ENCODE measurements at places on chromosomes 1 and 21.

DNA sequence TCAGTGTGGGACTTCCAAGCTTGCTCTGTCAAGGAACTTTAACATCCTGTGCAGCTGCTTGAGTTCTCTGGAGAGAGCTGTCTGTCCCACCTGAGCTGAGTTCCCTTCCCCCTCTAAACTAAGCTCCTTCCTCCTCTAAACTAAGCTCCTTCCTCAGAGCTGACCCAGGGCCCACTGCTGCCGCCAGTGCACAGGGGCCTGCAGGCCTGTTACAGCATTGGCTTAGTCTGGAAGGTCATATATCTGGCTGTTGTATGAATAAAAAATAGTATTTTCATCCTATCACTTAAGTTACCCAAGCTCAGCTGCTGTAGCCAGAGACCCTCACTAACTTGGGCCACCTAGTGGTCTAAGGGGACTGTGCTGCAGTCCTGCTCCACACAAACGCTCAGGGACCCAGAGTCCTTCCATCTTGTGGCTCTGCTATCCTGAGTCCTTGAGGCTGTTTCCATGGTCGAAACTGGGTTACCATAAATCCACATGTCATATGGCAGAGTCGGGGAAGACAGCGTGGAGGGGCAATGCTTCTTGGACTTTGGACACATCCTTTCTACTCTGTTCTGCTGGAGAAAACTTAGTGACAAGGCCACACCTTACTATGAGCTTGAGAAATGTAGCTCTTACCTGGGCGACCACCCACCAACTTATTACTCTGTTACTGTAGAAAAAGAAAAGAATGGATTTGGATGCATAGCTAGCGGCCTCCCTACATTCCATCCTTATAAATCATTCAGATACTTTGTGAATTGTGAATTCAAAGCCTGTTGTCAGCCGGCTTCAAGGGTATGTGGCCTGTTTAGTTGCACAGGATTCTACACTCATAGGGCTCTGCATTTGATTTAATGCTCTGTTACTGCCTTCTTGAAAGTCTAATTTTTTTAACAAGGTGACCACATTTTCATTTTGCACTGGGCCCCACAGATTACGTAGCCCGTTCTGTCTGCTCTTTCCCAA, 71.4 kb upstream of the GCLM start:
- DNase-seq, result peak; percentile 29

GRCh38 chr1:184056921-184057555, 5.5 kb downstream of the TSEN15 start:
- DNase-seq, result no peak

- no peak for DNase-seq
Measured at GRCh38 chr1:13754510-13755103, 54.6 kb downstream of the PRDM2 start.

DNA sequence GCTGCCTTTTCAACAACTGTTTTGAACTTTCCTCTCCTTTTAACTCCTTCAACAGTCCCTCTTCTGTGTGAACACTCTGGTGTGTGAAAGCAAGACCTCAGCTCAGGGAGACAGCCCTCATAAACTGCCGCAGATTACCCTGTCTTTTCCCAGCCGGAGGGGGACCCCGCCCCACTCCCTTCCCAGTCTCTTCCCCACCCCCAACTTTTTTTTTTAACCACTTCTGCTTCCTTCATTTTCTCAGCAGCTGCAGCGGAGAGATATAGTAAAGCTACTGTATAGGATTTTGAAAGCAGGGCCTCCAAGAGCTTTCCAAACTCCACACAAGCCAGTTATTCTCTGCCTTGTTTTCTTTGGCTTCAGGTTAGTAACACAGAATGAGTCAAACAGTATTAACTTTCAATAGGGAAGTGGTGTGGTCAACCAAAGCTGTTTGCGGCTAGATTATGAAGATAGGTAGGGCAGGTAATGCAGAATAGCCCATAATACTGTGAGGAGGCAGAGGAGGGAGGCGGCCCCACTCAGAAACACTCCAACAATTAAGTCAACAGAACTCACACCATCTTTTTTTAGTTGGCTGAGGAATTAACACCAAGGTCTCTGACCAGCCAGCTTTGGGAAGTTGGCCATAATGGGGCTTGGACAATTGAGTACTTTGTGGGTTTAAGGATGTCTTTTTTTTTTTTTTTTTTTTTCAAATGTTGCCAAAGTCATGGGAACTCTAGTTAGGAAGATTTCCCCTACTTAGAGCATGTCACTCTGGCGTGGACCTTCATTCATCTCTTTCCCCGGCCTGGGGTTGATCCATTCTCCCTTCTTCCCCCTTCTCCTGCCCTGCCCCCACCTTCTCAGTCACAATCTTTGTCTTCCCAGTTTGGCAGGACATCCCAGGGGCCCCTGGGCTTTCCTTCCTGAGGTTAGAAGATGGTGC, 177.0 kb downstream of the CLIC6 start:
- DNase-seq, result no peak

GRCh38 chr1:81430955-81431623, 369.6 kb upstream of the ADGRL2 start:
- no peak for DNase-seq

GRCh38 chr1:221845650-221846371, 103.9 kb upstream of the DUSP10 start:
- DNase-seq, result no peak

DNA sequence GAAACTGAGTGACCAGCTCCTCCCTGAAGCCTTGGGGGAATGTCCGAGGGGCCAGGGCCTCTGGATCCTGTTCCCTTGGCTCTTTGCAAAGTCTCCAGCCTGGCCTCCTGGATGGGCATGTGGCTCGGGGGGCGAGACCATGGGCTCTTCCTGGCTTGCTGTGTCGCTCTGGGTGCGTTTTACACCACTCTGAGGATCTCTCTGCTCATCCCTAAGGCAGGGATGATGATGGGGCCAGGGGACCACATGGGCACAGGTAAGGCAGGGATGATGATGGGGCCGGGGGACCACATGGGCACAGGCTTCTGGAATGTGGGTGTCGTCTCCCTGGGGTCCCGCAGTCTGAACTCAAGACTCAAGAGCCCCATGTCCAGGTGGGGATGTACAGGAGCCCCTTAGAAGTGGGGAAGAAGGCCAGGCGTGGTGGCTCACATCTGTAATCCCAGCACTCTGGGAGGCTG, 17.7 kb downstream of the TP73 start:
- no peak for DNase-seq

DNA sequence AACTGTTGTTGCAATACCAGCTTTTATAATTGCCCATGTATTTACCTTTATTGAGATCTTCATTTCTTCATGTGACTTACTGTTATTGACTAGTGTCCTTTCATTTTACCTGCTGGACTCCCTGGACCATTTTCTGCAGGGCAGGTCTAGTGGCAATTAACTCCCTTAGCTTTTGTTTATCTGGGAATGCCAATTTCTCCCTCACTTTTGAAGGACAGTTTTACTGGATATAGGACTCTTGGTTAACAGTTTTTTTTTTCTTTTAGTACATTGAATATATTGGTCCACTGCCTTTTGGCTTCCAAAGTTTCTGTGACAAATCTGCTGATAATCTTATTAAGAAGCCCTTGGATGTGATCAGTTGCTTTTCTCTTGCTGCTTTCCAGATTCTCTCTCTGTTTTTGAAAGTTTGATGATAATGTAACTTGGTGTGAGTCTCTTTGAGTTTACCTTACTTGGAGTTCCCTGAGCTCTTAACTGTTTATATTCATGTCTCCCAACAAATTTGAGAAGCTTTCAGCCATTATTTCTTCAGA, 56.9 kb downstream of the COL18A1 start:
- no peak for DNase-seq

- DNase-seq, result peak; percentile 21
Measured at GRCh38 chr1:107196973-107197562, 56.2 kb downstream of the NTNG1 start.

GRCh38 chr21:42799516-42799915, 79.8 kb downstream of the WDR4 start:
- DNase-seq, result no peak

- DNase-seq, result no peak
Measured at GRCh38 chr1:182845379-182845778, 6.2 kb downstream of the DHX9 start.

DNA sequence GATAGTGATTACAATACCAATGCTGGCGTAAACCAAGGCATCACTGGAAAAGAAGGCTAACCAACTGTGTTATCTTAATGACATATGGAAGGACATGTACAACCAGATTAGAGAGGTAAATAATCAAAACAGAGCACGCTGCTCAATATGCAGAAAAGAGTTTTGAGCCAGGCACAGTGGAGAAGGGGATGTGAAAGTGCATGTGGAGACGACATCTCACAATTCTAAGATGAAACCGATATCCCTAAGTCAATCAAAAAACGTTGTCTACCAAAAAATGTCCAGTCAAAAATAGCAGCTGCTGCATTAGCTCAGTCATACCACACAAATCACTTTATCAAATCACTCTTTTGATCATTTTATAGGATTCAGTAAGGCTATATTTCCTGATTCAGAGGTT, 116.3 kb upstream of the OLIG2 start:
- DNase-seq, result no peak

GRCh38 chr1:110310300-110310699, 28.9 kb upstream of the RBM15 start:
- no peak for DNase-seq

DNA sequence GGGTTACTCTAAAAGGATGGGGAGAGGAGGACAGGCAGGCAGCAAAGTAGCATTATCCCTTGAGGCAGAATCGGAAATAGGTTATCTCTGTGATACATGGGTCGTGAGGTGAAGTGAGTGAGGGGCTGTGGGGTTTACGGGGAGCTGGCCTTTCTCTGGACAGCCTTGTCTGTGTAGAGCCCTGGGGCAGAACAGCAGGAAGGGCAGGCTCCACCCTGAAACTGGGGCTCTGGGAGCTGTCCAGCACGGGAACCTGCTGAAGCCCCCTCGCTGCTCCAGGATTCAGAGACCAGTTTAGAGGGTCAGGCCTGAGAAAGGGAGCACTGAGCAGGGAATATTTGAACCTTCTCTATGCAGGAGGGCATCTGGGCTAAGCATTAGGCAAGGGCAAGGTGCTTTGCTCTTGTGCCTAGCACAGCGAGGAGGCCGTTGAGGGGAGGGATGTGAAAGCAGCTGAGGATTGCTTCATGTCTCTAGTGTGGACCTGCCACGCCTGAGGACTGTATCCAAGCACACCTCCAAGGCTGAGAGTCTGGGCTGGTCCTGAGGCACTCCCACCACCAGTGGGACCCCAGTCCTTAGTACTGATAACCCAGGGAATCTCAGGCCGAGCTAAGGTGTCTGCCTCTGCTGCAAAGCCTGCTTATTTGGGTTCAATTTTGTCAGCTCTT, 55.8 kb downstream of the NAV1 start:
- no peak for DNase-seq

DNA sequence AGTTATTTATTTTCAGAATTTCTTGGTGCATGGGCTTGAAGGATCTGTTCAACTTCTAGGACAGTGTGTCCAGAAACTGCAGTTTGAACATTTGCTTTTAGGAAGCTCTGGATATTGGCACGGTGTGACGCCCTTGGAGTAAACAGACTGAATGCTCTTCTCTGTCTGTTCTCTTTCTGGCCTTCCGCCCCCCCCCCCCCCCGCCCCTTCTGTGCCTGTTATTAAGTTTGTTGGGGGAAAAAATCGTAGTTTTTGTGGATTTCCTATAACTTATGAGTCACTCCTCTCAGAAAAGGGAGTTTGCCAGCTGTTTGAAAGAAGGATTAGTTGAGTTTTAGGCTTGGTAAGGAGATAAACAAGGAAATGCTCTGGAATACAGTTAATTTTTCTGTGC, 1.2 kb downstream of the KCTD3 start:
- DNase-seq, result peak; percentile 17

- DNase-seq, result no peak
Measured at GRCh38 chr1:116201911-116202310, 90.7 kb downstream of the MAB21L3 start.

- DNase-seq, result no peak
Measured at GRCh38 chr1:204483791-204484190, 10.8 kb downstream of the PIK3C2B start.

DNA sequence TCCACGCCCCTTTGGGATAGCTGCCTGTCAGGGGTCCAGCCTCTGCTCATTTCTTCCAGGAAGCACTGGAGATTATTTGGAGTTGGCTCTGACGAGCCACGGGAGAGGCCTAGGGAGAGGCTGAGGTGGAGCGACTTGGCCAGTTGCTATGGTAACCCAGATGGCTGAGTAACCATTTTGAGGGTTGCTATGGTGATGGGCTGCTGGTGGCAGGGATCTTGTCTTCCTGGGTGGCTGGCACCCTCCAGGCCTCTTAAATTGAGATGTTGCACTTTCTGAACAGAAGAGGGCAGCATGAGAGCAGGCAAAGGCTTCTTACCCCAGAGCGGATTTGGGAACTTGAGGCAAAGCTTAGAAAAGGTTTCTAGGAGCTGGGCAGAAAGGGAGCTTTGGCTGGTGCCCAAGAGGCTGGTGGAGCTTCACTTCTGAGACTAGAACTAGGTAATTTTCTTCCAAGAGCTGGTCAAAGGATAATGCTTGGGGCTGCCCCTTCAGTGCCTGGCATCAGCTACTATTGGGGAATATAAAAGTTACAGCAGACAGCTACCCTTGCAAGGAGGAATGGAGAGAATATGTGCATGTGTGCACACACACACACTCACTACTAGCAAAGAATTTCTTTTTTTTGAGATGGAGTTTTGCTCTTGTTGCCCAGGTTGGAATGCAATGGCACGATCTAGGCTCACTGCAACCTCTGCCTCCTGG, 72.5 kb downstream of the NDUFS5 start:
- peak; percentile 97 for DNase-seq

DNA sequence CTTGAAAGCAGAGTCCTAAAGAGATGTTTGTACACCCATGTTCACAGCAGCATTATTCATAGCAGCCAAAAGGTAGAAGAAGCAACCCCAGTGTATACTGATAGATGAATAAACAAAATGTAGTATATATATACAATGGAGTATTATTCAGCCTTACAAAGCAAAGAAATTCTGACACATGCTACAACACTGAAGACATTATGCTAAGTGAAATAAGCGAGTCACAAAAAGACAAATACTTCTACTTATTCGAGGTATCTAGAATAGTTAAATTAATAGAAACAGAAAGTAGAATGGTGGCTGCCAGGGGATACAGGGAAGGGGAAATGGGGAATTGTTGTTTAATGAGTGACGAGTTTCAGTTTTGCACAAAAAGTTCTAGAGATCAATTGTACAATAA, 23.5 kb downstream of the COP1 start:
- DNase-seq, result no peak

DNA sequence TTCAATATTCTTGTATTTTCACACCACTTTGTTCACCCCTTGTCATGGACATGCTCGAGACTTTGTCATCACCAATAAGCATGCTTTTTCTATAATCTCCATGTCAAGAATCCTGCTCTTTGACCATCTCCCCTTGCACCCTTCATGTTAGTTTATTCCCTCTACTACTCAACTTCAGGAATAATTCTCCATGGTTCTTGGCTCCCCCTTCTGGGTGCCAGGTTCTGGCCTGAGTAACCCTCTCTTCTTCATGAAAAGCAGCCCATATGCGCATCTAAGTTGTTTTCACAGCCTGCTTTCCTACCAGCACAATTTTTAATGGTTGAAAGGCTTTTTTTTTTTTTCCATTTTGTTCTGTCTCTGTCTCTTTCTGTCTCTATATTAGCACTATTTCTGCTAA, 160.7 kb downstream of the LEPR start:
- no peak for DNase-seq

GRCh38 chr1:225651376-225651871, 1.5 kb downstream of the ENAH start:
- DNase-seq, result no peak
